ENCODE measurements at places on chromosomes 6 and 20. TPM values are rescaled to one million over a fixed set of nuclear protein-coding genes. Genes with fewer than 3 reads are reported as not detected.

The TRMT11 gene
- polyA plus RNA-seq: 26.3 TPM

The TOX2 gene
- polyA plus RNA-seq: 4.1 TPM

The RBM24 gene
- 1.3 TPM for polyA plus RNA-seq

The SOBP gene
- 14.1 TPM for polyA plus RNA-seq

The SMIM13 gene
- polyA plus RNA-seq: 18.5 TPM

The CBLN4 gene
- polyA plus RNA-seq: 1.4 TPM

The WFDC5 gene
- not detected for polyA plus RNA-seq

The SLC22A16 gene
- 0.30 TPM for polyA plus RNA-seq

The ARFGEF3 gene
- 6.9 TPM for polyA plus RNA-seq

The RAB44 gene
- not detected for polyA plus RNA-seq

The GLP1R gene
- polyA plus RNA-seq: 0.86 TPM

The C6orf141 gene
- 0.98 TPM for polyA plus RNA-seq

The SIRPA gene
- 25.1 TPM for polyA plus RNA-seq

The MTRF1L gene
- 23.1 TPM for polyA plus RNA-seq

The FAM217A gene
- polyA plus RNA-seq: 4.0 TPM

The STX16 gene
- polyA plus RNA-seq: 37.5 TPM

The PLAGL1 gene
- 122 TPM for polyA plus RNA-seq

The PNLDC1 gene
- 0.24 TPM for polyA plus RNA-seq

The NCOA6 gene
- 43.9 TPM for polyA plus RNA-seq

The CPXM1 gene
- polyA plus RNA-seq: 238 TPM

The ELOVL4 gene
- polyA plus RNA-seq: 3.5 TPM

The RAET1L gene
- polyA plus RNA-seq: not detected

The CLVS2 gene
- 0.22 TPM for polyA plus RNA-seq

The PRSS16 gene
- 0.33 TPM for polyA plus RNA-seq

The NHLRC1 gene
- polyA plus RNA-seq: 1.7 TPM

The CALHM5 gene
- polyA plus RNA-seq: 3.0 TPM

The FAM120B gene
- polyA plus RNA-seq: 39.3 TPM

The SAMHD1 gene
- polyA plus RNA-seq: 21.4 TPM

The NOL7 gene
- 88.6 TPM for polyA plus RNA-seq

The MOG gene
- not detected for polyA plus RNA-seq

The C20orf204 gene
- polyA plus RNA-seq: 1.4 TPM

The CDC5L gene
- 36.6 TPM for polyA plus RNA-seq

The SPINT3 gene
- not detected for polyA plus RNA-seq

The FAXC gene
- polyA plus RNA-seq: 5.9 TPM

The MMP24 gene
- 2.4 TPM for polyA plus RNA-seq

Data from left renal cortex interstitium (tissue), 4 donors.